Left kidney (tissue), 8 donors: ENCODE measurements at places on chromosomes 7 and 10.

GRCh38 chr7:94239661-94240234 is 154.9 kb upstream of the COL1A2 start:
- no peak for DNase-seq

- DNase-seq = no peak
These were observed 13.8 kb downstream of the BAIAP2L1 start for GRCh38 chr7:98387131-98387530.

GRCh38 chr7:122813845-122814244 is 72.4 kb downstream of the CADPS2 start:
- DNase-seq = no peak

DNA sequence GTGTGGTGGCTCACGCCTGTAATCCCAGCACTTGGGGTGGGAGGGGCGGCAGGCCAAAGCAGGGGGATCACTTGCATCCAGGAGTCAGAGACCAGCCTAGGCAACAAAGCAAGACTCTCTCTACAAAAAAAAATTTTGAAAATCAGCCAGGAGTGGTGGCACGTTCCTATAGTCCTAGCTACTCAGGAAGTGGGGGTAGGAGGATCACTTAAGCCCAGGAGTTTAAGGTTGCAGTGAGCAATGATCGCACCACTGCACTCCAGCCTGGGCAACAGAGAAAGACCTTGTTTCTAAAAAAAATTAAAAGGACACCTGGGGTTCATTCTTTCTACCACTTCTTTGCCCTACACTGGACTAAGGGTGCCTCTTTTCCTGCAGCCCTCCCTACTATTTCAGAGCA is 15.1 kb downstream of the WAPL start:
- DNase-seq = no peak

DNA sequence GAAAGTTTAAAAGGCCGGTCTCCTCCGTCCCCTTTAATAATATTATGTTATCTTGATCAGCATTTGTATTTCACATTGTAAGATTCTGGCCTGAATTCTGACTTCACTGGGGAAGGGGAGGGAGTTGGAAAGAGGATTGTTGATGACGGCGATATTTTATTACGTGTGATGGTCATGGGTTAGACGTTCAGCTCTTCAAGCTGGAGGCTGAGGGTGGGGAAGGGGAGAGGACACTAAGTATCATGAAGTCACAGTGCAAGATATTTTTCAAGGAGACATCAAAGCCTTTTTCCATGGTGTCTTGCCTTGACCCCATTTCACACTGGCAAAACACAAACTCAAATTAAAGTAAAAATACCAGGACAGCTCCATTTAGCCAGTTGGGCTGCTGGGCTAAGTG is 126.7 kb downstream of the WDR11 start:
- DNase-seq = no peak

DNA sequence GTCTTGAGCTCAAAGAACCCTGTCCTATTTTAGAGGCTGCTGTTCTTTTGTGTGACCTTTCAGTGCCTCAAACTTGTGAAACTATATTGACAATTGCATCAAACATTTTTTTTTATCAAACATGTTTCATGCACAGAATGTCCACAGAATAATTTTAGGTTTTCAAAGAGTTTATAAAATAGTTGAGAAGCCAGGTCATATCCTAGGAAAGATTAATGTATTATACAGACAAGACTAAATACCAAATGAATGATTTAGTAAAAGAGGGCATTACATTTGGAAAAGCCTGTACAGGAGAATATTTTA is 67.0 kb downstream of the CDK6 start:
- DNase-seq = no peak

- no peak for DNase-seq
These were observed 137.1 kb downstream of the KMT2E start for GRCh38 chr7:105151152-105151551.

- no peak for DNase-seq
These were observed 458.5 kb downstream of the KCNMA1 start for GRCh38 chr10:77179015-77179695.

DNA sequence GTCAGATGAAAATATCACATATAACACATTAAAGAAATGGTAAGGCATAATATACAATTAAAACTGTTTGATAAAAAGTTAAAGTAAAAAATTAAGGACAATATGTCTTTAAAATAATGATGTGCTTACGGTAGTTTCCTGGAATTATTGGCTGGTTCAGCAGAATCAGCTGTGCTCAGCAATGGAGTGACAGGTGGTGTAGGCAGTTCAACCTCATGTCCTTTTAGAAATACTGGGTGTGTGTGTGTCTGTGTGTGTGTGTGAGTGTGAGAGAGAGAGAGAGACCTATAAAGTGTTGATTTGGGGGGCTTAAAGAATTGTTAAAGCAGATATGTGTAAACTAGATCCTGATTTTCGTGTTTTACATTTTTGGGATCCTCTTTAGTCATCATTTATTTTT is 141.2 kb downstream of the ADAM22 start:
- DNase-seq = no peak

DNA sequence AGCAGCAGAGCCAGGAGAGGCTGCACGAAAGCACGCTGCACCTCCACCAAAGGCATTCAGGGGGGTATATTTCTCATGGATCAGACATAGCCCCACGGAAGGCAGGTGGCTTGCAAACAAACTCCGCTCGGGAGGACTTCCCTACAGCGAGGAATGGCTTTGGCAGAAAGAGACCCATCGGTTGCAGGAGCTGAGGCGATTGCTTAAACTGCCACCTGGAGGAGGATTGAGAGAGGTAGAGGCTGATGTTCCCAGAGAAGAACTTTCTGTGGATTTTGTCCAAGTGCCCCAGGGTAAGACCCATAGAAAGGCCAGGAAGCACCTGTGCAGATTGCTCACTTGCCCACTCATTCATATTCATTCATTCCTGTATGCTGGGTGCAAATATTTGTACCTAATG is 89.1 kb downstream of the NEUROD6 start:
- no peak for DNase-seq

GRCh38 chr10:89870936-89871335 is 169.5 kb downstream of the KIF20B start:
- DNase-seq = no peak

DNA sequence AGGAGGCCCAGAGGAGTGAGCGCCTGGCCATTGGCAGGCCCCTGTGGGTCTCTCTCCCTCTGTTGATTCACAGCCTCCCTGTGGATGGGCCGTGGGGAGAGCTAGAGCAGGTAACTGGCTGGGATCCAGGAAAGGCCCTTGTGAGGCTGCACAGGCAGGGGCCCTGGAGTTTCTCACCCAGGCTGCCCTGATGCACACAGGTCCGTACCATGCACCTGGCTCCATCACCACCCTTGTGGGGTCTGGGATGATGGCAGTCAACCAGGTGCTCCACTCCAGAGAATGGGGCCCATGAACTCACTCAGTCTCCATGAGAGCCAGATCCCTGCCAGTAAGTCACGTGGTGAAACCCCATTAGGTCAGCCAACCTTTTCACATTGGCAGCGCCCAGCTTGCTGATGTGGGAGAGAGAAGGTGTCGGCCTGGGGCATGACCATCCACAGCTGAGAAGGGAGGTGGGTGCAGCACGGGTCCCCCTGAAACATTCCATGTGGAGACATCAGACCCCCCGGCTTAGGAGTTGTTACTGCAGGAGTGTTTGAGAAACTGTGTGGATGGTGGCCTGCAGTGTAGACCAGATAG is 320.8 kb downstream of the ADARB2 start:
- no peak for DNase-seq

DNA sequence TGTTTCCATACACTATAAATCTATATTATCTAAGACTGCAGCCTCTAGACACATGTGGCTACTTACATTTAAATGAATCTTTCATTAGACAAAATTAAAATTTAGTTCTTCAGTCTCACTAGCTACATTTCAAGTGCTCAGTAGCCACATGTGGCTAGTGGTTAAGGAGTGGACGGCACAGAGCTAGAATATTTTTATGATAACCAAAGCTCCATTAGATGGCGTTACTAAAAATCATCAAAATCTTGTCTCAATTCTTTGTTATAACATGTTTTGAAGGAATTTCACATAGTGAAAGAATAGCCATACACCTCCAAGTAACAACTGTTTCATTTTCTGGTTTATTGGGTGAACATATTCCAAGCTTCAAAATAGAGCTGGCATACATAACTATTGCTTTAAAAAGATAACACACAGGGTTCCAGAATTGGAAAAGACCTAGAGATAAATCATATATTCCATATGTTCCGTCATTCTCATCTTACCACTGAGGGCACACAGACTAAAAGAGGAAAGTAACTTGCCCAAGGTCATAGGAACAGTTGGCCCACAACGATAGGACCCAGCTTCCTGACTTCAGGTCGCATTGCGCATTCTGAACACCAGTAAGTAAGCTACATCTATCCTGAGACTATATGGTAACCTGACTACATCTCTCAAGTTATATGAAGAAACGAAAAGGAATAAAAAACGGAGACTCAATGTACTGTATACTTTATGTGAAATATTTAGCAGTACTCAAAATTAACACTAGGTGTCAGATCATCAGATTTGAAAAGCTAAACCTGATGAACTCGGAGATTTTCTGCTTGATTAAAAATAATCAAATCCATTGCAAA is 66.6 kb downstream of the CAV1 start:
- DNase-seq = no peak

DNA sequence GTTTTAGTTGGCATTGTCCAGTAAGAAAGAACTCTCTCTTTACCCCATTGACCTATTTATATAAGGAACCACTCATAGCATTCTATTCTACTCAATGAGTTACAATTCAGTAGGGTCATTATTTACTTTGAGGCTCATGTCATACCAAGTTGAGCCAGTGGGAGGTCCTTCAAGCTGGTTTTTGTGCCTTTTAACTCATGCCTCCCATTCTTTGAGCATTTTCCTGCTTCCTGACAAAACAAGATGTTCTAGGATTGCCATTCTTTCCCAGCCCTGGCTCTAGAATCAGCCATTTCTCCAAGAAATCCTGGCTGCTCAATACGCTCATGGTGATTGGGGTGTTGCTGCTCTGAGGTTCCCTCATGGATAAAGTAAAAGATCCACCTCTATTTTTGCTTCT is 250.1 kb downstream of the ABCA13 start:
- no peak for DNase-seq

DNA sequence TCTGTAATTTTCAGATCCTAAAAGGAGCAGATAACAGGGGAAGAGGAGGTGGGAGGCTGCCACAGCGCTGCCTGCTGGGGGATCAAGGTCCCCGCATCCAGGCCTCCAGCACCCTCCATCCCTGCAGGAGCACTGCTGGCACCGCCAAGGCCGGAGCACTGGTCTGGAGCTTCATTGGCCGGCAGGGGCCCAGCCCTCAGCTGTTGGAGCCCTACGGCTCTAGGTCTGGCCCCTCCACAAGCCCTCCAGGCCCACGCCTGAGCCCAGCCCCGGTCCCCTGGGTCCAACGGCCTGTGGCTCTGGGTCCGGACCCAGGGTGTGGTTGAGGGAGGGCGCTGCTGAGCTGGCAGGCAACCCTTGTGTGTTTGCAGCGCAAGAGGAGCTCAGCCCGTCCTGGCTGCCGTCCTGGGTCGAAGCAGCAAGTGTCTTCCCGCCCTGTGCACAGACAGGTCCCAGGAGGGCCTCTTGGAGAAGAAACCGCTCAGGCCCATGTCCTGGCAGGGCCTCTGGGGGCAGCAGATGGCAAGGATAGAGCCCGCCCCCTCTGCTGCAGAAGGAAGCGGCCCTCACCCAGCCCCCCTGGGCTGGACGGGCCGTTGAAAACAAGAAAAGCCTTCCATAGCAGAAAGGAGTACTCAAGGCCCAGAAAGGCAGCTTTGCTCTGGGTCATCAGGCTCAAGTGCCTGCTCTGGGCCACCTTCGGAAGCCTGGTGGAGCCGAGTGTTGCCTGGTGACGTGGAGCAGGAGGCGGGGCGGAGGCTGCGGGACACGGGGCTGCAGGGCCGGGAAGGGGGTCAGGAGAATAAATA is 54.3 kb upstream of the TNRC18 start:
- DNase-seq = no peak

DNA sequence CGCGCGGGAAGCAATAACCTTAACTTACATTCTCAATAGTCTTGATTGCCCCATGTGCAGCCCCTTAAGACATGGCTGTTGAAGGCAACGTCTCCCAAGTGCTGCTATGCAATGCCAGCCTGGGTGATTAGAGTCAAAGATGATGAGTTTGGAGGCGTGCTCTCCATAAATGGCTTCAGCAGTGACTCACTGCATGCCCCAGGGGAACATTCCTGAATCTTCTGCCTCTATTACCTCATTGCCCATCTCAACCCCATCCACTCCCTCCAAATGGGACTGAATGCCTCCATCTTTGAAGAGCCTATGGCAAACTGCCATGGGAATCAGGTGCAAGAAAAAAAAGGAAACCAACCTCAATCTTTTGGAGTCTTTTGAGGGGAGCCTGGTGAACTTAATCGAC is 282.8 kb downstream of the SNX10 start:
- no peak for DNase-seq

- DNase-seq = no peak
These were observed 110.0 kb downstream of the HGF start for GRCh38 chr7:81659697-81660395.

DNA sequence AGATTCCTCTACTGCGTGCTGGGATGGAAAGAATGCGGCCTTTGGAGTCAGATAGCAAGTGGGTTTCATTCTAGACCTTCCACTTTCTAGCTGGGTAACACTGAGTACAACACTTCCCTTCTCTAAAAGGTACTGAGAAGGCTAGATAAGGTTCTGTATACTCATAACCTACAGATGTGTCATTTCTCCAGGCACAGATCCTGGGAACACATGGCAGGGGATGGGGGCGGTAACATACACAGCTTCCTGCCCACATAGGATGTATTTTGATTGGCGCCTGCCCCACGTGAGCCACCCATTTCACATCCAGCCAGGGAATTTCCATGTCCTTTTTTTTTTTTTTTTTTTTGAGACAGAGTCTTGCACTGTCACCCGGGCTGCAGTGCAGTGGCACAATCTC is 31.8 kb downstream of the KLRG2 start:
- DNase-seq = no peak

GRCh38 chr10:81177651-81178244 is 640.0 kb downstream of the SH2D4B start:
- no peak for DNase-seq

DNA sequence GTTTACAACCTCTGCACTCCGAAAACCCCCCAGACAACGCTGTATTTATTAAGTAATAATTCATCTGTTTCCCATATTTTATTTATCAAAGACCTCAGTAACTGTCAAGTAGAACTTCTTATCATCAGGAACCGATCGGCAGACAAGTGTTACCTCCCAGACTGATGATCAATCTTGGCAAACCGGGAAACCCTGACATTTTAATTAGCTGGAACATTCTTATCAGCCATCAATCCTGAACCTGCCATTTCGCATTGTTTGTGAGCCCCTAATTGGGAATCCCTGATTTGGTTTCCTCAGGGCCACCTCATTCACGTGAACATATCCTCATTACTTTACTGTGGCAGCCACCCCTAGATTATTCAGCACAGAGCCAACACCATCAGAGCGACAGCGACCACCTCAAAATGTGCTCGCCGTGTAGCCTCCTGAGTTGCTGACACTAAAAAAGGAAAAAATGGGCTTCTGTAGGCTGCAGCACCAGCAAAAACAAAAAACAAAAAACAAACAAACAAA is 93.6 kb upstream of the SDK1 start:
- DNase-seq = no peak

DNA sequence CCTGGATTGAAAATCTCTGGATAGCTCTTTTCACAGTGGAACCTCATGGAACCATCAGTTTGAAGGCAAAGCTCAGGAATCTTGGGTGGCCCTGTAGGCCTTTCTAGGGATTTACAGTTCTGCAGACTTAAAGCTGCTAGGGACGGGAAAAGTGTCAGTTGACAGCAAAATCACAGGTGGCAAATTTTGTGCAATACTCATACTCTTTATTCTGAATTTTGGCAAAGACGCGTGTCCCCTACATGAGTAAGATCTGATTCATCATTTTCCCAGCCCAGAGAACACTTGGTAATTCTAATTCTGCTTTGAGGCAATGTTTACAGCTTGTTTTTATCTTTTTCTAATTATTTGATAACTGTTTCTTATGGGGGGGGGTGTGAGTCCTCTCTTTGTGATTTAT is 3.6 kb downstream of the LRRC17 start:
- no peak for DNase-seq
